ENCODE measurements at places on chromosomes 4 and X.

DNA sequence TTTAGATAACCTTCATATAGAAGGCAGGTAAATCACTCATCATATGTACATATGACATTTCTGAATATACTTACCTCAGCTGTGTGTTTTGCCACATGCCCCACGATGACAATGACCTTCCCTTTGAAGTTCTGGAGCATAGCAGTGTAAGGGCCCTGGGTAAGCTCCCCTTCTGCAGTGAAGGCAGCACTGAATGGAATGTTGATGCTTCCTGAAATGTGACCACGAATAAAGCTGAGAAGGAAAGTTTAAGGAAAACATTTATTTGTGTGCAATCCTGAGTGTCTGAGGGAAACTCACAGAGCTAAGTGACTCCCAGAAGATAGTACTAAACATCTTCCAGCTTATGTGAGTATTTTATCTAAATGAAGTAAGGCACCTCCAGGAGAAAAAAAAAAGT lies 200.1 kb downstream of the NPNT start:
- DNase-seq: no peak

DNA sequence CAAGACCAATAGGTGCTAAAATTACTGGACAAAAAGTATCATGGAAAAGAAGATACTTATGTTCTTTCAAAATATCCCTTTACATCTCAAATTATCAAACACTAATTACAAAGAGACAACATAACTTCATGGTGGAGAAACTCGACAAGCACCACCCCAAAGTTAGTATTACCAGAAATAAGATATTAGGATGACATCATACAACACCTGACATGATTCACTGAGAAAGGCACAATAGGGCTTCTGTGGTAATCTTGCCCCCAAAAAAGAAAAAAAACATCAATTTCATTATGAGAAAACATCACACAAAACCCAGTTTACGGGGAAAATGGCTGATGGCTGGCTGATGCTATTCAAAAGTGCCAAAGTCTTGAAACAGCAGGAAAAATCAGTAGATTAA lies 1781.7 kb upstream of the PCDH10 start:
- DNase-seq: no peak

DNA sequence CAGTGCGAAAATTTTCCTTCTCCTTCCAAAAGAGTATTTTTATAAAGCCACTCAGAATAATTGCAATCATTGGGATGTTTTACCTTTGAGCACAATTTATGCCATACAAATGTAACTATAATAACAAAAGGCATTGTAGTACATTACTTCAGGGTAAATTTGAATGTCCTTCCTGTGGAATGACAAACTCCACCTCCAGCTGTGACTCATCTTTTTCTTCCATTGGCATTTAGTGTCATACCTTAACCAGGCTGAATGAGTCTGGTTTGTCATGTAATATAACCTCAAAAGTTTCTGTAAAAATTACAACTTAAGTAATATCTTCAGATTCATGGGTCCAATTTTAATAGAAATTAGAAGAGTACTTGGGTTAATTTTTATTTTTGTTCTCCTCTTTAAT lies 93.3 kb downstream of the TMEM47 start:
- DNase-seq: no peak

DNA sequence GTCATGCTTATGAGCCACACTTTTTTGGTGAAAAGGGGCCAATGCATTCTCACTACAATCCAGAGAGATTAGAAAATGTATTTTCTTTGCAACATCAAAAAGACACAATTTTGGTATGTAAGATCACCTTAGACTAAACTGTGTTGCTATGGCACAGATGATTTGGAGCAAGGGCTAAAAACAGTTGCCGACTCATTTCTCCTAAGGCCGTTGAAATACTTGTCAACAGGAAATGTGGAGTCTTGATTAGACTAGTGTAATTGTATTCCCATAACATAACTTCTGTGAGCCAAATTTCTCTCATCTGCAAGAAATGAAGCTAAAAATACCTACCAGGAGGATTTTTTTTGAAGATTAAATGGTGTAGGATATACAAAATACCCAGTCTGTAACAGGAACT lies 2547.7 kb downstream of the ARAP2 start:
- DNase-seq: no peak

GRCh38 chr4:116064331-116064730 lies 950.9 kb upstream of the NDST4 start:
- DNase-seq: no peak

DNA sequence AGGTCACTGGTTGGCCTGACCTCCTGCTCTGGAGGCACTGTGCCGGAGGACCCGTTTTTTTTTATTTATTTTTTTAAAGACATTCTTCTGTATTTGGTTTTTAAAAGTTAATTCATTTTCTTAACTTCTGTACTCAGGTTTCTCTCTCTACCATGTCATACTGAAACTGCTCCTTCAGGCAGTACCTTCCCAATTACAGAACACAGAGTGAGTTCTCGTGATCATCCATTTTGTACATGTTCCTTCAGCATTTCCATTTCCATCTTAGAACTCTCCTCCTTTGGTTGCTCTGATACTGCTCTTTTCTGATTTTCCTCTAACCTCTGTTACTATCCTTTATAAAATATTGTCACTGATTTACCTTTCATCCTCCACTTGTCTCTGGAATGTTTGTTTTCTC lies 17.9 kb downstream of the UBE2K start:
- no peak for DNase-seq

DNA sequence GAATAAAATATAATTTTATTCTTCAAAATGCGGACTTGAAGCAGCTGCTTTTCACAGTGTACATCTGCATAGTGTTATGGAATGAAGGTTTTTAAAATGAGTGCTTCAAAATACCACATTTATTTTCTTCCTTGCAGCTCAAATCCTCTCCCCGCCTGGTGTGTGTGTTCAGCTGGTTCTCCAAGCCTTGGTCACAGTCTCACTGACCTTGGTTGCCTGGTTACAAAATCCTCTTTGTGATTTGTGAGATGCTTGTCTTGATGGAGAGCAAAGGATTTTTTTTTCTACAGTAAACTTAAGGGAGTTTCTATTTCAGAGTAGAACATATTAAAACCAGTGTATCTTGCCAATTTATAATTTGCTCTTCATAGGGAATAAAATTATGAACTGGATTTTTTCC lies 139.2 kb downstream of the PCDH18 start:
- no peak for DNase-seq

DNA sequence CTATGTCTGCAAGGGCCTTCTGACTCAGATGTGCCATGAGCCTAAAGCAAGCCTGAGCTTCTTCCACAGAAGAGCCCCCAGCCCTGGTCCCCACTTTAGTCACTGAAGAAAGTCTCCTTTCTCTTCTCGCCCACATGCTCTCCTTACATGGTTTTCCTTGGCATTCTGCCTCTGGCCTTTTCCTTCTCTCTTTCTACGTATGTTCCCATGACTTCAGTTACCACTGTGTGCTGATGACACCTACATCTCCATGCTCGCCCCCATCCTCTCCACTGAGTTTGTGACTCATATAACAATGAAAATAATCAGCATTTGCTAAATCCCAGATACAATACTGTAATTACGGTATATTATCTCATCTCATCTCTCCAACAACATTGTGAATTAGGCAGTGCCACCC lies 149.3 kb downstream of the AMMECR1 start:
- no peak for DNase-seq

DNA sequence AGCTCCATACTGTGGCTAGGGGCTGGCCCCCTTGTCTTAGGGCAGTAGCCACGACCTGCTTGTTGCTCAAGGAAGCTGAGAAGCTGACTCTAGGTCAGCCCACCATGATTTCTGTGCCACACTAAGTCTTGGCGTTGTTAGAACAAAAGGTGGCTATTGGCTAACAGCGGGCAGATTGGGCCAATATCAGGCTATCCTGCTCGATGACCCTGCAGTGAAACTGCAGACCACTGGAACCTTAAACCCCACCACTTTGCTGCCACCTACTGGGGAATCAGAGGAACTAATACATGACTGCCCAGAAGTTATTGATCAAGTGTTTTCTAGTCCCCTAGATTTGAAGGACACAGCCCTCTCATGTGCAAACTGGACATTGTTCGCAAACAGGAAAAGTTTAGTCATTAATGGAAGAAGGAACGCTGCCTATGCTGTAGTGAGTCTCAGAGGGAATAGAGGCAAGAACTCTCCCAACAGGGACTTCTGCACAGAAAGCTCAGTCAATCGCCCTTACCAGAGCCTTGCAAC lies 17.0 kb upstream of the PAPSS1 start:
- no peak for DNase-seq

DNA sequence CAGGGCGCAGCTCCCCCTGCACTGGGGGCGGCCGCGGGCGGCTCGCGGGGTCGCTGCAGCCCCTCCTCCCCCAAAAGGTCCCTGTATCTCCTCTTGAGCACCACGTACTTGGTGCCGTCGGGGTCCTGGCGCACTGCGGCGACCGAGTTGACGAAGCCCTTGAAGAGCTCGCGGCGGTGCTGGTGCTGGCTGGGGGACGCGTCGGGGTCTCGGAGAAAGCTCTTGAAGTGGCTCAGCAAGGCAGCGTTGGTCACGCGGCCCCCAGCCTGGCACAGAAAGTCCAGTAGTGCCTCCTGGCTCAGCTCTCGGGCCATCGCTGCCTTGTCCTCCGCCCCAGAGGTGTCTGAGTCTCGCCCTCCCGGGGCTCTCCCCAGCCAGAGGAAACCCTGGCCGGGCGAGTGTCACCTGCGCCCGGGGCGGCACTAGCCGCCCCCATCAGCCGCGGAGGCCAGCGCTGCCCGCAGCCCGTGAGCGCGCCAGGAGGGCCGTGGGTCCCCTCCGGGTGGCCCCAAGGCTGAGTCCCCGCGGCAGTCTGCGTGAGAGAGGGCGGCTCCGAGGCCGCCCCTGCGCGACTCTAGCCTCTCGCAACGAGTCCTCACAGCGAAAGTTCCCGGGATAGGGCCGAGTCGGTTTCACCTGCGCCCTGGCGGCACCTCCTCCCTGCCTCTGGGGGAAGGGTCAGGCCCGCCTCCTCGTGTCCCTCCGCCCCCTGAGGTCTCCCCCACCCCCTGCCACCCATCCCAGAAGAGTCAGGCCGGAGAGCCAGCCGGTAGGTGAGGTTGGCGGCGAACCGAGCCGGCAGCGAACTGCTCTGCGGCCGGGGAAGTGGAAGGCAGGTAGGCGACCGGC lies at the start of gene SOWAHB:
Gene SOWAHB (minus strand): TSS at position 609 of the 849 bp plus-strand sequence. CDS start 295 bp downstream, at position 314.
- no peak for DNase-seq

All from stimulated activated CD8-positive, alpha-beta memory T cell treated with anti-CD3 and anti-CD28 coated beads, Interleukin-7, amount 100 ng/mL, for 24 hours (primary cell).